ENCODE measurements at places on chromosomes 6 and 20.
A peak's percentile ranks its signal among the peaks of the same experiment; 100 is the strongest.

DNA sequence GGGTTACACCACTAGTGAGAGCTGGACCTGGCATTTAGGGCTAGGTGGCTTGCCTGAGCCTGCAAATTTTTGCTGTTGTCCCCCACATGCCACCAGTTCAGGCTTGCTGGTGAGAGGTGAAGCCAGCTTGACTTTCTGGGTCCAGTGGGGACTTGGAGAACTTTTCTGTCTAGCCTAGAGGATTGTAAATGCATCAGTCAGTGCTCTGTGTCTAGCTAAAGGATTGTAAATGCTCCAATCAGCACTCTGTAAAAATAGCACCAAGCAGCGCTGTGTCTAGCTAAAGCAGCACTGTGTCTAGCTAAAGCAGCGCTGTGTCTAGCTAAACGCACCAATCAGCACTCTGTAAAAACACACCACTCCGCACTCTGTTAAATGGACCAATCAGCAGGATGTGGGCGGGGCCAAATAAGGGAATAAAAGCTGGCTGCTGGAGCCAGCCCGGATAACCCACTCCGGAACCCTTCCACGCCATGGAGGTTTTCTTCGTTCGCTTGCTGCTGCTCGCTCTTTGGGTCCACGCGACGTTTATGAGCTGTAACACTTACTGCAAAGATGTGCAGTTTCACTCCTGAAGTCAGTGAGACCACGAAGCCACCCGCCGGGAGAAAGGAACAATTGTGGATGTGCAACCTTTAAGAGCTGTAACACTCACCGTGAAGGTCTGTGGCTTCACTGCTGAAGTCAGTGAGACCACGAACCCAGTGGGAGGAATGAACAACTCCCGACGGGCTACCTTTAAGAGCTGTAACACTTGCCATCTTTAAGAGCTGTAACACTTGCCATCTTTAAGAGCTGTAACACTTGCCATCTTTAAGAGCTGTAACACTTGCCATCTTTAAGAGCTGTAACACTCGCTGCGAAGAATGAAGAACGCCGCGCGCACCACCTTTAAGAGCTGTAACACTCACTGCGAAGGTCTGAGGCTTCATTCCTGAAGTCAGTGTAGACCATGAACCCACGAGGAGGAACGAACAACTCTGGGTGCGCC, 27.3 kb downstream of the GMPR start:
- DNase-seq = no peak

- DNase-seq = no peak
Measured at GRCh38 chr6:76752841-76753240, 680.4 kb upstream of the IMPG1 start.

DNA sequence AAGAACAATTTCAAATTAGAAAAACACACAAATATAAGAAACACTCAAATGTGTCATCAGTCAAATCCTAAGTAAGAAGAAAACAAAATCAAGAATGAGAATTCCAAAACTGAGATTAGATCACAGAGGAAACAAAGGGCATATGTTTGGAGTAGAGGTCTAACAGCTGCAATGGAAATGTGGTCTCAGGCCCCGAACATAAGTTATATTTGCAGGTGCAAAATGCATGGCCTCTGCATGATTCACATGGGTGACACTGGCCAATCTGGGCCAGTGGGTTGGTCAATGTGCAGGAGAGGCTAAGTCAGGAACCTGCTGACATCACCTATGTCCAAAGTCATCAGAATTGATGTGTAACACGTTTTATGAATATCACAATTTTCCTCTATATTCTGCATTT, 108.5 kb upstream of the MAP7 start:
- DNase-seq = no peak

GRCh38 chr20:57844626-57845596, 135.1 kb upstream of the PMEPA1 start:
- no peak for DNase-seq

GRCh38 chr6:56440551-56440981, 193.2 kb upstream of the COL21A1 start:
- no peak for DNase-seq

- DNase-seq = no peak
Measured at GRCh38 chr6:44272529-44272928, 2.3 kb downstream of the TMEM151B start.

DNA sequence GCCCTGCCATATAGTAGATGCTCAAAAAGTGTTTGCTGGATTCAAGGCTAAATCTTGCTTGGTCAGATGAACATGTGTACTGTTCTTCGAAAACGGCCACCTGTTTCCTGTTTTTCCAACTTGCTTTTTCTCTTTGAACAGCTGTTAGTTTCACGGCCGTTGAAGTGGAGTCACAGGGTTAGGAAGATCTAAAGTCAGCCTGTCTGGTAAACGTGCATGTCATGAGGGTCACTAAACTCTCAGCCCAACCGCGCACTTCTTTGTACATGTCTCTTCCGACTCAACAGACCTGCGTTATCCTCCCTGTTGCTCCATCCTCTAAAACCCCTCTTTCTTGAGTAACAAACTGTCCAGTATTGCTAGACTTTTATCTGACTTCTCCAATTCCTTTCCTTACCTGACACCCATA, 93.2 kb upstream of the MAN1A1 start:
- DNase-seq = no peak

DNA sequence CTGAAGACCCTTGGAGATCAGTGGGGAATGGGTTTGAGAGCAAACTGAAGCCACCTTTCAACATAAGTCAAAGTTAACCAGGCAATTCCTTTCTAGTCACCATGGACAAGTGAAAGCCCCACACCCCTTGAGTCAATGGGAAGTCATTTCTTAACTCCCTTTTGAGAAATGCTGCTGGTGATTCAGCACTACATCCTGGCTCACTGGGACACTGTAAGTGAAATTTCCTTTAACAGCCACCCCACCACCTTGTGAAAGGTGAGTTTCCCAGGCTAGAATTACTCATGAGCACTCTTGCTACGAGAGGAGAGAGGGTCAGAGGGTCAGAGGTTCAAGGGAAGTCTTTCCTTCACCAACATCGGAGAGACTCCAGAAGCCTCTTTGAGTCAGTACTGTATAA, 93.3 kb upstream of the MARCKS start:
- no peak for DNase-seq

DNA sequence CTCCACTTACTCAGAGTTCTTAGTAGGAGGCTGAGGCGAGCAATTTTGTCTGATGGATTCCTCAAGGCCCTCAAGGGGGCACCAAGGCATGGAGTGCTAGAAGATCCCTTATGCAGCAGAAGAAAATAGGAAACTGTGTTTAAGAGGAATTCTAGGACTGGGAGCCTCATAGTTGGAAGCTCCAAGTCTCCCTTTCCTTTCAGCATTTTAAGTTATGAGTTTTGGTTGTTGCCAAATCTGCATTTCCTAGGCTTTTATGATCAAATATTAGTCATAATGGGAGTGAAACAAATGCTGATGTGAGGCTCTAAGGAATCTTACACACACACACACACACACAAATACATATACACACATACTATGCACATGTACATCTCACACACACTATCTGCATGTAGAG, 714.0 kb downstream of the UTRN start:
- DNase-seq = no peak

- DNase-seq = peak; percentile 57
Measured at GRCh38 chr6:44226368-44227147, 3.2 kb downstream of the SLC29A1 start.

GRCh38 chr20:400454-401275, 7.4 kb upstream of the RBCK1 start:
- DNase-seq = no peak

- peak; percentile 50 for DNase-seq
Measured at GRCh38 chr6:5670811-5671561, 335.7 kb downstream of the NRN1 start.

DNA sequence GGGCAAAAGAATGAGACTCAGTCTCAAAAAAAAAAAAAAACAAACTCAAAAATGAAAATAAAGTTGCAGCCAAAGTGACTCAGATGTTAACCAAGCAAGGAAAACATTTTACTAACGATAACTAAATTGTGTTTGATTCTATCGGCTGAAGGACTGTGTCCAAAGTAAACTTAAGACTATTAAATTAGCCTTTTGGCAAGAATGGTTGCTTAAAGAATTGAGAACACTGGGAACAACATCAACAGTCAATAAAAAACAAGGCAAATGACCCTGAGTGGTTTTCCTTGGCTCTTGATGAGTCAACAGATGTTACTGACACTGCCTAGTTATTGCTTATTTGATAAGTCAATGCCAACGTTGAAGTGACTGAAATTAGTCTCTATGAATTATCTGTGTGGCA, 36.7 kb downstream of the POU3F2 start:
- DNase-seq = no peak

DNA sequence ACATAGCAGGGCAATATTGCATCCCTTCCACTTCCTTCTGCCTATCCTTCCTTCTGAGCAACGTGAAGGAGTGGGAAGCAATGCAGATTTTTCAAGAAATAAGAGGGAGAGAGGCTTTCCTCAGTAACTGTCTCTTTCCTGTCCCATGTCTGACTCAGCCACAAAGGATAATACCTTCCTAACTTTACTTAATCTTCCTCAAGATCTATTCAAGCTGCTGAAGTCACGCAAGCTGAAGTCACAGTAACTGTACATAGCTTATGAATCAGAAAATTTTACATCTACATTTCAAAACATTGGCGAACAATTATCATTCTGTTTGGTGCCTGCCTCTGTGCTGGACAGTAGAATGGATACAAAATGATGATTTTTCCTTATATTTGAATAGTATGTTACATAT, 86.4 kb upstream of the POU3F2 start:
- no peak for DNase-seq

DNA sequence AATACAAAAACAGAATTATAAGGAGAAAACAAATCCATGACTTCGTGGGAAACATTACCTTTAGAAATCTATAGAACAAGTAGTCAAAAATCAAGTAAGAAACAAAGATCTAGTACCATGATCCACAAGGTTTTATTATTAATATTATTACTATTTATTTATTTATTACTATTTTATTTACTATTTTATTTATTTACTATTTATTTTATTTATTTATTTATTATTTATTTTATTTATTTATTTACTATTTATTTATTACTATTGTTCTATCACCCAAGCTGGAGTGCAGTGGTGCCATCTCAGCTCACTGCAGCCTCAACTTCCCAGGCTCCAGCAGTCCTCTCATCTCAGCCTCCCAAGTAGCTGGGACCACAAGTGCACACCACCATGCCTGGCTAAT, 13.5 kb upstream of the ELMO2 start:
- no peak for DNase-seq

- DNase-seq = no peak
Measured at GRCh38 chr6:158767709-158768108, 51.5 kb downstream of the EZR start.

GRCh38 chr6:119894811-119895210, 545.2 kb upstream of the MAN1A1 start:
- DNase-seq = no peak

GRCh38 chr20:10034717-10035571, at the start of gene ANKEF1:
TSS of gene ANKEF1 (plus strand) at chr20:10034987. CDS start at chr20:10038302, 3,315 bp downstream.
- peak; percentile 86 for DNase-seq

DNA sequence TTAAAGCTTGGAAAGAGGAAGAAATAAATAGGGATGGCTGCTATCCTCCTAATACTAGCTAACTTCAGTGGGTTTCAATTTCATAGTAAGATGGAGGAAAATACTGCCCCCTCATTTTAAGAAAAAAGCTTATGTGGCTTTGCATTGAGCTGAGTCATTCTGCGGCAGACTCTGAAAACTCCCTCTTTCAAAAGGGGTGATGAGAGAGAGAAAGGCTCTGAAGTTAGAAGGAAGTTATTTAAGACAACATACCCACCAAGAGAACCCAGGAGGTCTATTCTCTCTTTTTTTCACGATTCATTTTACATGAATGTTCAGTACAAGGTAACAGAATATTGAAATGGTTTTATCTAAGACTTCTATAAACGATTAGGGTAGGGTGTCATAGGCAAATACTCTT, 4.5 kb downstream of the PRDM13 start:
- no peak for DNase-seq

DNA sequence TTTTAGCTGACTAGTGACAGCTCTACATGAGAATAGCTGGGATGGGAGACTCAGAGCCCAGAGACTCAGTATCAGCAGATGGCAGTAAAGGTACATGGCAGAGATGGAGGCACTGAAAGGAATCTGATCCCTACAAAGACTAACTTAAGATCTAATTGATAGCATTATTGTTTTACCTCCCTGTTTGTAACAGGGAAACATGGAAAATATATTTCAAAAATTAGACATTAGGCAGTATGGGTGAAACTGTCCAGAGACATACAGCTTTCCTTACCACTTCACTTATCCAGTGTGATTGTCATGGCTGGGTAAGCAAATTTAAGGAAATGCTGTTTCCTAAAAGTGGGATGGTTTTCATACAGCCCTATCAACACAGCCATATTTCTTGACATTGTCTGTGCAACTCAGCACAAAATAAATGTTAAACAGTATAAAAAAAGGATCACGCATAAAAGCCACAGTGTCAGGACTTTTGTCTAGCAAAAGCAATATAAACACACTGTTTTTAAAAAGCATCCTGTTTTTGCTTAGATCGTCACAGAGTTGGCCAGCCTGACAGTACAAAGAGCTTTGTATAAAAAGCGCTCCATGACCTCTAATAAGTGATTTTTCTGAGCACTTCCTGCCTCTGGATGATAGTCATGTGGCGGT, 376.9 kb downstream of the PHF3 start:
- peak; percentile 89 for DNase-seq

DNA sequence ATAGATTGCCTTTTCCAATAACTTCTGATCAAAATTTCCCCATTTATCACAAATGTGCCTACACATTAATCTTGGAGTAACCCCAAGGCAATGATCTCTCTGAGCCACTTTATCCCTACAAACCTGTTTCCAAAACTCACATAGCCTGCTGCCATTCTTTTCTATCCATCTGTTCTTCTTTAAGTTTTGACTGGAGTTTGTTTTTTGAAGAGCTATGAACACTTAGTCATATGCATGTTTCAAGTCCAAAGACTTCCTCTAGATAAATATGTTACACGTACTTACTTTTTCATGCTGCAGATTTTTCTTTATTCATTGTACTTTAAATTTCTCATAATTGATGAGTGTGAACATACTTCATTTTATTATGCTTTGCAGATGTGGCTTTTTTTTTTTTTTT, 488.9 kb upstream of the CITED2 start:
- no peak for DNase-seq

GRCh38 chr6:162026843-162027242, 700.7 kb downstream of the PRKN start:
- DNase-seq = no peak

DNA sequence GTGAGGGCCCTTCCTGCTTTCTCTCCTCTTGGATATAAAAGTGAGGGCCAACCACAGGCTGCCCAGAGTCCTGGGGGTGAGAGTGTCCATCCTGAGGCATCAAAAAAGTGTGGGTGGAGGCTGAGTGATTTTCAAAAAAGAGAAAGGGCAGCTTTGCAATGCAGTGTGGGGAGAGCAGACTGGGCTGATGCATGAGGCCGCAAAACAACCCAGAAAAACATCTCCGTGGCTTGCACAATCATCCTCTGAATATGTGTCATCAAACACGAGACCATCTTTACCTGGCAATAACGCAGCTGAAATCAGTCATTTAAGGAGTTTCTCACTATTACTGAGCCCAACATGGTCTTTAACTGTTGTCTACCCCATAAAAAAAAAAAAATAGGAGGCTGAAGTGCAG, 191.2 kb upstream of the SOX4 start:
- DNase-seq = no peak

GRCh38 chr20:23224806-23225205, 125.8 kb upstream of the NXT1 start:
- DNase-seq = no peak
